ENCODE measurements at places on chromosomes 6 and 20.

DNA sequence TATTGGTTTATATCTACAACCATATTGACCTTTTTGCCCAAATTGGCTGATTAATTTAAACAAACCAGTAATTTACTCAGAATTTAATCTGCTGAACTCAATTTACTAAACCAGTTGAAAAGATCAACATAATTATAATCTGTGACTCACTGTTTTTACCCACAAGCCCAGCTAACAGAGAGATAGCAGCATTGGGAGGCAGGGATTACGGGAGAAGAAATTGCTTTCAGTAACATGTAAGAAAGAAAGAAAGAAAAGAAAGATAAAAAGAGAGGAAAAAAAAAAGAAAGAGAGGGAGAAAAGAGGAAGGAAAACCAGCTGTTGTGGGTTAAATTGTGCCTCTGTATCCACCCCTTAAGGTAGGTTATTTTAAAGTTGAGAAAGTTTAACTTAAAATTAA lies 13.3 kb upstream of the RHAG start:
- peak; percentile 1 for DNase-seq

DNA sequence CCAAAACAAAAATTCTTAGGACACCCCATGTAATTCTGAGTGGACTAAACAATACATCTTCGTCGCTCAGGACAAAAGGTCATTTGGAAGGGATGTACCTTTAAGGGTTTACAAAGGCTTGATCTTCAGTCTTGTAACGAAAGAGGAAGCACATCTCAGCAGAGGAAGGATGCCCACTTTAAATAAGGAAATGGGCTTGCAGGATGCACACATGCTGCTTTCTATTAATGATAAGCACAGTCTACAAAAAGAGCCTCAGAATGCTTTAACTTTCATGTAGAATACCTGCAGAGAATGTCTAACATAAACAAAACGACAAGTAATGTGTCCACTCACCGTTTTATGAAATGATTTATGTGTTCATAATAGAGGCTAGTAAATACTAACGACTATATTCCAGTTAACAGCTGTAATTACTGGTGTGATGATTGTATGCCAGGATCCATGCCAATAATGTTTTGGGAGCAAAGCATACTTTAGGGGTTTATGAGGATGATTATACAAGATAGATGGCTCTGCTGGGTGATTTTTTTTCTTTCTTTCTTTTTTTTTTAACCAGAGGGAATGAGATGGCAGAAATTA lies 216.9 kb downstream of the GMDS start:
- DNase-seq, result no peak

GRCh38 chr20:44279228-44279627 lies 31.8 kb downstream of the FITM2 start:
- peak; percentile 80 for DNase-seq

- DNase-seq, result no peak
These were observed 39.6 kb upstream of the AFDN start for GRCh38 chr6:167786853-167787675.

GRCh38 chr20:9172851-9173250 lies 104.0 kb downstream of the PLCB4 start:
- peak; percentile 64 for DNase-seq

GRCh38 chr6:15913573-15913972 lies 215.3 kb upstream of the MYLIP start:
- no peak for DNase-seq

DNA sequence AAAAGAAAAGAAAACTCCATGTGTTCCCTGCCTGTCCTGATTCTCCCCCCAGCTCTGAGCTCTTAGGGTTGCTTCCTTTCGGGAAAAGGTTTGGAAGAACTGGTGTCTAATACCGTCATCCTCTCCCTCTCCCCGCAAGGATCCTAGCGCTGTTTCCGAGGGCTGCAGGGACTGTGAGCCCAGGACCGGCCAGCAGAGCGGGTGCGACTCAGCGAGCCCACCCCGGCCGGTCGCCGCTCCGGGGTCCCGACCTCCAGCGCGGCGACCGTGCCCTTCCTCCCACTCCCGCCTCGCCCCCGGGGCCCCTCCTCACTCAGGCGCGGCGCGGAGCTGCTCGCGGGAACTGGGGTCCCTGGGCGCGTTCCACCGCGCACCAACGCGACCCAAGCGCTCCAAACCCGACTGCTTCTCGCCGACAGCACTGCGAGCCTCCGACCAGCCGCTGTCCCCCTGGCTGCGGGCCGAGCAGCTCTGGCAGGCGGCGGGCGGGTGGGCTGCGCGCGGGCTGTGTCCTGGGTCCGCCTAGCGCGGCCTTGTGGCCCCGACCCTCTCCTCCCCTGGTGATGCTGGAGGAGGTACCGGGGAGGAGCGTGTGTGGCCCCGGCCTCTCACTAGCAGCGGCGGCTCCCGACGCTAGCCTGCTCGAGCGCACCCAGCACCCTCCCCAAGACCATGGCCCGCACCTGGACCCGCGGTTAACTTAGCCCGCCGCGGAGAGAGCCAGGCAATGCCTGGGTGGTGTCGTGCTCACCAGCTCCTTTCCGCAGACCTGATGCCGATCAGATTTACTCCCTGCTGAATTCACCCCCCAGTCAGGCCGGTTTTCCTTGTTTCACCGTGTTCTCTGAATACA lies at the start of gene PLA2G7:
Gene PLA2G7 (minus strand): TSS at position 509 of the 853 bp plus-strand sequence. CDS start 12,484 bp downstream, outside the sequence.
- peak; percentile 51 for DNase-seq

GRCh38 chr20:44288252-44288651 lies 22.8 kb downstream of the FITM2 start:
- no peak for DNase-seq

GRCh38 chr6:32858194-32858593 lies 4.2 kb downstream of the PSMB9 start:
- DNase-seq, result no peak

DNA sequence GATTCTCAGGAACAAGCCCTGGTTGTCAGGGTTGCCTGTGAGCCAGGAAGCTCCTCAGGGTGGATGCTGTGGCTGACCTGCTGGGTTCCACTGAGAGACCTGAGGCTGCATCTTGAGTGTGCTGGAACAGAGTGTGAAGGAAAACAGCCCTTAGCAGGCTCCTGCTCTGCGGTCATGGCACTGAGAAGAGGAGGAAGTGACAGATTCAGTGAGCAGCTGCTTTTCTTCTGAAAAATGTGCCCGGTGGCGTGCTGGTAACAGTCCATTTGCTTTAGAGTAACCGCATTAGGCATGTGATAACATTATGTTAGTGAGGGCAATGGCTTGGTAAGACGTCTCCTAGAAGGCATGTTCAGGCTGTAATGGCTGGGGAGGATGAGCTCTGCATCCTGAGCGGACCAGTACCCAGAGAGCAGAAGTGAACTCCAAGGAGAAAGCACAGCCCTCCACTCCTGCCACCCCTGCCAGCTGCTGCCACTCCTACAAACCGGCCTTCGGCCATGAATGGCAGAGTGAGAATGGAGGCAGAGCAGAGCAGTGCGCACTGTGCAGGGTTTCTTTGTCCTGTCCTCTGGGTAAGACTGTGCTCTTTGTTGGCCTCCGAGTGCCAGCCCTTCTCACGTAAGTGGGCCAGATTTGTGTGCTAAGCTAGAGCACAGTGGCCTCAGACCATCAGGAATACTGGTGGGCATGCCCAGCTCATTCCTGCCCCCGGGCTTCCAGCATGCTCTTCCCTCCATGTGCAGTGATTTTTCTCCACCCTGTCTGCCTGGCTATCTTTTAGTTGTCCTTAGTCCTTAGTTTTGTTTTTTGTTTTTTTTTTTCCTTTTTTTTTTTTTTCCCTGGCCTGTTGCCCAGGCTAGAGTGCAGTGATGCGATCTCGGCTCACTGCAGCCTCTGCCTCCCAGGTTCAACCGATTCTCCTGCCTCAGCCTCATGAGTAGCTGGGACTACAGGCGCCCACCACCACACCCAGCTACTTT lies 98.1 kb upstream of the VSTM2L start:
- peak; percentile 41 for DNase-seq

DNA sequence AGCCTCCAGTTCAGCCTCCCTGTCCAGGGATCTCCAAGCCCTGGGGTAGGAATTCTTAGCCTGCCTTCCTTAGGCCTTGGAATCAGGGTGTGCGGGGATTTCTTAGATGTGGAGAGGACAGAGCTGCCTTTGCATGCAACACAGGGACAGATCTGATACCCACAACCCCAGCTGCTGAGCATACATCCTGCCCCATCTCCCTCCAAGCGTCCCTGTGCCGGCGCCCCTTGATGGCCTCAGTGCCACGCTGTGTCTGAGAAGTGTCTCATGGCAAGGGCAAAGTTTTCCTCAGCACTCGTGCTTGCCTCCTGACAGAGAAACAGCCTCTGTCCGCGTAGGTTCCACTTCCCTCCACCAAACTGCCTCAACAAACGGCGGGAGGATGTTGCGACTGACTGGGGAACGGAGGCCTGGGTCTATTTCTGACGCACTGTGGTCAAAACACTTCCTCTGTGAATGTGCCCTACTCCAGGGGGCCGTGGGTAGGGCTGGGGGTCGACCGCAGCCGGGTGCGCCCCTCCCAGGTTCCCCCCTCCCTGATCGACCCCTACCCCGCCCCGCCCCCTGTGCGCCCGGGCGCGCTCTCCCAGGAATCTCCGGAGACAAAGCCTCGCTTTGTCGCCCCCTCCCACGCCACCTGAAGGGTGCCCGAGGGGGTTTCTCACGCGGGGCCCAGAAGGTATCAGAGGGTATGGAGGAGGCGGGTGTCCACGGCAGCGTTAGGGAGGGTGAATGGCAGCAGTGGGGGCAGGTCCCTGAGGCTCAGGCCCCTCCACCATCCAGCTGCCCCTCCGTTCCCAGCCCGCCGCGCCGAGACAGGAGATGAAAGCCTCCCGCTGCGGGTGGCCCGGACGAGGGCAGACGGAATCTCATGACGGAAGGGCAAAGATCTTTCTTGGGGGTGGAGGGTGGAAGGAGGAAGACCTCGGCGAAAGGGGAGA lies 806 bp downstream of the MICAL1 start:
- peak; percentile 49 for DNase-seq

DNA sequence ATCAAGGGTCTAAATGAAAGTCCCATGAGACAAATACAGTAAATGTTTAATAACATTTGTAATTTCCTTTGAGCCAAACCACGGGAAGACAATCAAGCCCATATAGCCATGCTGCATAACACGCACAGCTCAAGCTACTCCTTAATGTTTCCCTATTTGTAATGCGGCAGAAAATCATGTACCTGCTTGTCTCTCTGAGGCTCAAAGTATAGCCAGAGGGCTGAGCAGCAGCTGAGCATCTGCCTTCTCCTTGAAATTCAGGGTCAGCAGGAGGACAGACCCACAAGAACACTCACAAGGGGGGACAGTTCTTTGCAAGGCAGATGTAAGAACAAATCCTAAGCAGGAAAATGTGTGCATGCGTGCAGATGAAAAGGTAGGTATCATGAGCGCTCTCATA lies 45.8 kb upstream of the JARID2 start:
- DNase-seq, result no peak

- peak; percentile 3 for DNase-seq
These were observed 545.6 kb downstream of the PKHD1 start for GRCh38 chr6:51541847-51542246.

- DNase-seq, result peak; percentile 11
These were observed 2.8 kb downstream of the CMTR1 start for GRCh38 chr6:37435816-37436215.

DNA sequence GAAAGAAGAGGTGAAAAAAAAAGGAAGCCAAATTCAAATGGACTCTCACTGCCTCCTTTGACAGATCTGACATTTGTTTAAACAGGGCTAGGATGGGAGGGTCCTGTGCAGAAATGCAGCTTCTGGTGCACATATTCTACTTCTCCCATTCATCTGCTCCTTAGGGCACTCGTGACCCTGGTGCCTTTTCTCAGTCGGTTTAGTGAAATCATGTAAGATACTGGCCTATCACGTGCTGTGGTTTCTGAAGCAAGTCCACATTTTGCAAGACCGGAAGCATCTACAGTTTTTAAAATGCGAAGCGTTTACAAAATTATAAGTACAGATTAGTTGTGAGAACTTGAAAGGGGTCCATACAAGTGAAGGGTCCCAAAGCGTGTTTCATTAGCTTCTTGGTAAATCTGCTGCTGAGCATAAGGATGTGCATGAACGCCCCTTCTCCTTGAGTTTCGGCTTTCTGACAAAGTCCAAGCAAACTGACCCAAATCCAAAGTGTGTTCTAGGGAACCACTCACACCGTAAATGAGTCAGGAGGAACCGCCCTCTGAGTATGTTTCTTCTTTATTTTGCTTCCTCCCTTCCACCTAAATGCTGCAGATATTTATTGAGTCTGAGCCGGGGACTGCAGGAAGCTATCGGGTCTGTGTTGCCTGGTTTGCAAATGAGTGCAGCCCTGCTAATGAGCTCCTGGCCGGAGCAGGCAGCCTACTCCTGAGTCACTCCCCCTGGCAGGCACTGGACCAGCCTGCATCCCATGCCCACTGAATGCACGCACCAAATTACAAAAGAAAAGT lies 323.8 kb upstream of the JARID2 start:
- peak; percentile 88 for DNase-seq

GRCh38 chr20:46206025-46206424 lies 87.9 kb downstream of the CD40 start:
- DNase-seq, result peak; percentile 33

- no peak for DNase-seq
These were observed 18.5 kb downstream of the SDC4 start for GRCh38 chr20:45329497-45330319.

GRCh38 chr6:158018041-158018771 lies 36.5 kb downstream of the SYNJ2 start:
- peak; percentile 46 for DNase-seq

- DNase-seq, result peak; percentile 14
These were observed 403.6 kb downstream of the PLCB1 start for GRCh38 chr20:8535403-8536261.

DNA sequence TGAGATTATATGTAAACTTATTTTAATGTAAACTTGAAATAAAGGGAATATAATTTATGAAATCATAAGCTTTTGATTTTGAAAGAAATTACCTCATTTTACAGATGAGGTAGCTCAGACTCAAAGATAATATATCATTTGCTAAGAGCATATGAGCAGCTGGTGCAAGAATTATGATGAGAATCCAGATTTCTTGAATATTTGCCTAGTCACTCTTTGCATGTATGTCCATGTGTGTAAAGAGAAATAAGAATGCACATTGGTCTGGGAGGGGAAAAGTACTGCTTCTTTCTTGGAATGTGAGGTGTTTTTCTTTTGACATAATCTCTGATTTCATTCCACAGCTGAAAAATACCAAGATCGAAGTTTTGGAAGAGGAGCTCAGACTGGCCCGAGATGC lies 11.1 kb upstream of the SNRNP48 start:
- no peak for DNase-seq

GRCh38 chr6:97097068-97098047 lies 172.8 kb downstream of the KLHL32 start:
- DNase-seq, result peak; percentile 12

GRCh38 chr6:28732052-28732451 lies 191.7 kb downstream of the TRIM27 start:
- no peak for DNase-seq

- DNase-seq, result no peak
These were observed 11.4 kb downstream of the FRK start for GRCh38 chr6:116049321-116049720.

- peak; percentile 29 for DNase-seq
These were observed 169.9 kb upstream of the CST7 start for GRCh38 chr20:24779131-24779530.

DNA sequence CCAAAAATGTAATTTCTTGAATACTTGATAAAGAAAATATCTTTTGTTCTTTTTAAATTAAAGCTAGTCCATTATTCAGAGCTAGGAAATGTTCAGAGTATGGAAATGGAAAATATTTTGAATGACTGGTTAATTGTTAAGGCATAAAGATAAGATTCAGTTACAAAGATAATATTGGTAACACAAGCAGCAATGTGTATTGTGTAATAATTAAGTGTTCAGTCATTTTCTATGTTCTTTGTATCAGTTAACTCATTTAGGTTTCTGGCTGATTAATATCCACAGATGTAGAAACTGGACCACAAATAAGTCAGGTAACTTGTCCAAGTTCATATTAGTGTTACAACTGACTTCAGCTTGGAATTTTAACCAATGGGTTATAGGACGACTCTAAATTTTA lies 442.2 kb upstream of the MANEA start:
- DNase-seq, result no peak

GRCh38 chr20:60700728-60701127 lies 551.3 kb upstream of the CDH4 start:
- no peak for DNase-seq
